ENCODE measurements at places on chromosomes 4 and X.

GRCh38 chrX:121260596-121261240, 213.3 kb downstream of the GLUD2 start:
- no peak for DNase-seq

GRCh38 chr4:177632481-177632880, 190.2 kb upstream of the AGA start:
- DNase-seq = no peak

DNA sequence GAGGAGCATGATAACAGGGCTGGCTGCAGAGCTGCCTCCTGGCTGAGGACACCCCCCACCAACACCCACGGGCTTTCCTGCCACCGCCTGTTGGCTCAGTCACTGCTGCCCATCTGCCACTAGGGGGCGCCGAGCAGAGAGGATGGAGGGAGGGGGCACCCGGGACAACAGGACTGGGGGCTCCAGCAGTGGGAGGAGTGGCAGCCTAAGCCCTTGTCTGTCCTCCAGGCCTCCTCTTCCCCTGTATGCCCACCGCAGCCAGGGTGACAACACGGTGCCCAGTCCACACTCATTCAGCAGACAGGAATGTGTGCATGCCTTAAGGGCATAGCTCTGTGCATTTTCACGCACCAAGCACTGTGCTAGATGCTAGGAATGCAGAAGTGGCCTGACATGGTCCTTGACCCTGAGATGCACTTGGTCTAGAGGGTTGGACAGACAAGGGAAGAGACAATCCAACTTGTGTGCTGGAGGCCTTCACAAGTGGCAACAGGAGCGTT, 149.9 kb downstream of the AMMECR1 start:
- no peak for DNase-seq

DNA sequence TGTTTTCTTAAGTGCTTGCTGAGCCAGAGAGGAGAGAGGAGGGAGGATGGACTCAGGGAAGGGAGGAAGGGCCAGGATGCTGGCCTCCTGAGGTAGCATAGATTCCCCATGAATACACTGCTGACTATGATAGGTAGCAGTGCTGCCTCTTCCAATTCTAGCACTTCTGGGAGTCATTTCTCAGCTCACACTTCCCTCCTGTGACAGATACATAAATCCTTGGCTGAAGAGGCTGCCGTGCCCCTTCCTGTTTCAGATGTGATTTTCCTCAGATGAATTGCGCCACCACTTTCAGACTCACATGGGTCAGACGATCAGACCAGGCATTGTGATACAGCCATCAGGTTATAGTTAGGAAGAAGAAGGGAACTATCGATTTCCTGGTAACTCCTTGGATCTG, 22.4 kb downstream of the TSC22D3 start:
- DNase-seq = no peak
